CD4-positive, alpha-beta T cell treated with Interleukin-4 for 4 hours (primary cell): ENCODE measurements at places on chromosomes 2 and 18.

DNA sequence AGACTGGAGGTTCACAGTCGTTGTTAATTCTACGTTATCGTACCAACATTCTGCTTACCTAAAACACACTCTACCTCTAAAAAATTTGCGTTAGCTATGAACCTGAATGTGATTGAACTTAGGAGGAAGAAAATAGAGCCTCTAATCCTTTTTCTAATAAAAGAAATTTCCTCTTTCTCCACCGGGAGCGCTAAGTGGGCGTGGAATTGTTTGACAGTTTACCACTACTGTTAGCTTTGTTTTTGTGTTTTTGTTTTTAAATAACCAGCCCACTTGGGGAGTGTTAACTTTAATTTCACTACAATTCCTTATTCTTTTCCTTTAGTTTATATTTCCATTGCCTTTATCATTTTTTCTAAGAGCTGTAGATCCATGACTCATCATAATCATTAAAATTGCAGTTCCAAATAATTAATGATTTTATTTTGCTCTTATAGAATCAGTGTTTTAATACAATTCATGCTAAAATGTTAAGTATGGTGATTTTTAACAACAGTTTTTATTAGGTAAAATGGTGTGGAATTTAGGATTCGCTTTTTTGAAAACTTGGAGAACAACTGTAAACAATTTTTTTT, 55.0 kb upstream of the ITM2C start:
- DNase-seq, result no peak

GRCh38 chr2:30705711-30706533, 101.3 kb downstream of the CAPN13 start:
- DNase-seq, result no peak

DNA sequence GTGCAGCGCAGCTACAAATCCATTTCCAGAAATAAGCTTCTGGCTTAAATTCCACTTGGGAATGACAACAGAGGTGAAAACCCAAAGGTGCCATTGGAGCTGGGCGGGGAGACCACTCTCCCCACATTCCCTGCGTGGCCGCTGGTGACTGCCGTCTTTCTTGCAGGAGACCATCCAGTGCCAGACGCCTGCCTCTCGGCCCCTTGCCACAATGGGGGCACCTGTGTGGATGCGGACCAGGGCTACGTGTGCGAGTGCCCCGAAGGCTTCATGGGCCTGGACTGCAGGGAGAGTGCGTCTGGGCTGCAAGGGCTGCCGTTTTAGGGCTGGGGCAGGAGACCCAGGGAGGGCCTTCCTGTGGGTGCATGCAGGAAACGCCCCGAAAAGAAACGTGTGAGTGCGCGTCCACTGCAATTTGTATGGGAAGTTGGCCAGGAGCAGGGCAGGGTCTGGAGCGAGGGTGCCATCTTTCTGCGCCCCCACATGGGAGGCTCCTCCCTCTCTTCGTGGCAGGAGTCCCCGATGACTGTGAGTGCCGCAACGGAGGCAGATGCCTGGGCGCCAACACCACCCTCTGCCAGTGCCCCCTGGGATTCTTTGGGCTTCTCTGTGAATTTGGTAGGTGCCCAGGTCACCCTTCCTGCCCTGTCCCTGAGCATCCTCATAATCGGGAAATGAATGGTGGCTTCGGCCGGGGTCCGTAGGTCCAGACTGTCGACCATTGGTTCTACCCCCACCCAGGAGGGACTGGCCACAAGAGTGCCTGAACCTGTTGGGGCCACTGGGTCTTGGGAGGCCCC, 49.9 kb downstream of the SNED1 start:
- DNase-seq, result no peak

DNA sequence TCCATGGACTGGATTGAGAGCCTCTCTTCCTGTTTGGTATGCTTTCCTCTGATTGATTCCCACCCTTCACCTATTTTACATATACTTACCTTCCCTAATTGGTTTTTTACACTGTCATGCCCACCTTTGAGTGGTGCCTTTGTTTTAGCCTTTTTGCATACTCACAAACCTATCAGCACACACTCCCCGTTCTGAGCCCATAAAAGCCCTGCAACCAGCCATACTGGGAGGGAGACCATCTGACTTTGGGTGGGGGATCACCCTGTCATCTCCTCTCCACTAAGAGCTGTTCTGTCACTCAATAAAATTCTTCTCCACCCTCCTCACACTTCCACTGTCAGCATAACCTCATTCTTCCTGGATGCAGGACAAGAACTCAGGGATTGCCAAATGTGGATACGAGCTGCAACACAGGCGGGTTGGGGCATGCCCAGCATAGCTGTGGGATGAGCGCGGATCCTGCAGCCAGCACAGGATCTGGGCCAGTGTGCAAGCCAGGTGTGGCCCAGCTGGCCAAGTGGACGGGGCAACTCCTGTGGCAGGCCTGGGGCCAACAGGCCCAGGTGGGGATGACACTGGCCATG, 9.4 kb upstream of the MOB1A start:
- no peak for DNase-seq

GRCh38 chr2:207513551-207514257, 16.1 kb upstream of the CREB1 start:
- no peak for DNase-seq

DNA sequence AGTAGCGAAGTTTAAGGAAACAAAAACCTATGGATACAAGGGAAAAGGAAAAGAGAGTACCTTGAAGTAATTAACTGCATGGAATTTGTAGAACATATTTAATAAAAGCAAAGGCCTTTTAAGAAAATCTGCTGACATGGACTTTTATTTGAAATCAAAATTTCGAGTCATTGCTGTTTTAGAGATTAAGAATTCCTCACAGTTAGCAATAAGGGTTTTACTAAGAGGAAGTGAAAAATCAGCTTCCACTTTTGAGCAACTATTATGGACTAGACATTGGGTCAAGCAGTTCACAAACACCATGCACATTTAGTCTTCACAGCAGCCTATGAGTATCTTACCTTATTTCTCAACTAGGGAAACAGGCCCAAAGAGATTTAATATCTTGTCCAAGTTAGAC, 876.3 kb downstream of the BCL11A start:
- DNase-seq, result no peak

DNA sequence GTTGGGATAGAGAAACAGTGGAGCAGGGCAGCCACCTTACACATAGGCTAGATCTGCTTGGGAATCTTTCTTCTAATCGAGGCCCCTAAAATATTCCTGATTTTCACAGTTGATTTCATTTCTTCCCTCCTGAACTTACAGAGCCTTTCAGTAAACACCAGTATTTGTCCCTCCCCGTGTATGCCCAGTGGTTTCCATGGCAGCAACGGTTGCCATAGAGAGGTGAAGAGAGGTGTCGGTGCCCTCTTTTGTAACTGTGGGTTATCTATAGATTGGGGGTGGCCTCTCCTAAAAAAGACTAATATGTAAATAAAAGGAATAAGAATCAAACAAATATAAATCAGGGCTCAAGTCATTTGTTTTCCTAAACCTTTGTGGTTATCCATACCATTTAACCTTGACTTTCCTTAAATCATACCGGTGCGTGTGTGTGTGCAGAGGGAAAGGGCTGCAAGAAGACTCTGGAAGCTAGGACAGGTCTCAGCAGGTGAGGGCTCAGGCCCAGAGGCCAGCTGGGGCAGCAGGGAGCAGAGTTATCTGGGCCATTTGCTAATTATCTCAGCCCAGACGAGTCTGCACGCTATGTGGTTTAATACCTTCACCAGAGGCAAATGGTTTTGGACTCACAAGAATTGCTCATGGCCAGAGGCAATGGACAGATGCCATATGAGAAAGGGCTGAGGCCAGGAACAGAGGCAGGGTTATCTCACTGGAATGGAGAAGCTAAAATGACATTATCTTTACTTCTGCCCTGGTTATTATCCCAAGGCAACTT, 35.5 kb downstream of the LIPG start:
- DNase-seq, result no peak

DNA sequence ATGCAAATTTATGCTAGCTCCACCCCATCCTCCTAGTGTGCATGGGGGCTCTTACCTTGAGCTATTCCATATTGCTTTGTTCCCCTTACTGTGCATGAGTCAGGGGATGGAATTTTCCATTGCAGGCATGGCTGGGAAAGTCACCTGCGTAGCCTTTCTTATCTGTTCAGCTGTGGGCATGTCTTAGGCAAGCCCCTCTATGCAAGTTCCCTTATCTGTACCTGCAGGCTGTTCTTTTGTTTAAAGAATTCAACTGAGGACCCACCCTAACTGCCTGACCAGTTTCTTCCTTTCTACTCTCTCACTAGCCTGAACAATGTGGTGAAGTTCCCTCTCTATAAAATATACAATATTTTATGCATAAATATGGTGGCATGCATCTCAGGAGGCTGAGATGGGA, 54.2 kb upstream of the CDCA7 start:
- no peak for DNase-seq

- no peak for DNase-seq
Measured at GRCh38 chr2:205734436-205735037, 52.2 kb downstream of the NRP2 start.

DNA sequence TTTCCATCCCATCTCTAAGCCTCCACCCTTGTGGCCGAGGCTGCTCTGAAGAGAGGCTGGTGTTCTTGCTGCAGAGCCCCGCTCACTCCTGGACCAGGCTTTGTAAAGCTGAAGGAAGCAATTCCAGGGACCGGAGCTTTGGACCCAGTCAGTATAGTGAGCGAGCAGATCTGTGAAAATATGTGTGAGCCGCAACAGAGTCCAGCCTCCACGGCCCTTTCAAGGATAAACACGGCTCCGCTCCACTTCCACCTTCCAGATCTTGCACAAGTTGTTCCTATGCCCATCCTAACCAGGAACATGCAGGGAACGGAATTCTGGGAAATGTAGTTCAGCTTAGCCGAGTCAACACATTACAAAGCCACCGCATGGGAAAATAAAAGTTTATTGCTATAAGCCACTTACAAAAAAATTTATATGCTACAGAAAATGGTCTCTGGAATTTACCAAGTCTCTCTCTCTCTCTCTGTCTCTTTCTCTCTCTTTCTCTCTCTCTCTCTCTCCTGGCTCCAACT, 151.7 kb upstream of the ZNF521 start:
- no peak for DNase-seq

GRCh38 chr18:54973046-54973445, 13.8 kb upstream of the CCDC68 start:
- no peak for DNase-seq

- DNase-seq, result no peak
Measured at GRCh38 chr2:170271340-170271739, 93.4 kb downstream of the MYO3B start.

DNA sequence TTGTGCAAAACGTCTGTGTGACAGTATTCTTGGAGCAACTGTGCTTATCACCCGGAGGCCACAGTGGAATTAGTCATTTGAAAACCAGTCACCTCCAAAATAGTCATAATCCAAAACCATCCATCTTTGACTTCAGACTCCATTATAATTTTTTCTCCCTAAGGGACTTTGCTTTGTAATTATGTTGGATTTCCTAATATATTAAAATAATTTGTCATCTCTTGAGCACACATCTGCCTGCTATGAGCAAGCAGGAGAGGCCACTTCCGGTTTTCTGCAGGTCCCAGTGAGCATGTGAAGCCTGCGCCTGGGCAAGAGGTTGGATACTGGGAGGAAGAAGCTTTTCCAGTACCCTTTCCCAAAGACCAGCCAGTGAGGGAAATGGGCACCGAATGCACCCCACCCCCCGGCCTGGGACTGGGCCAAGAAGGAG, 57.7 kb downstream of the ODC1 start:
- no peak for DNase-seq

GRCh38 chr2:203824603-203825002, 43.0 kb upstream of the CTLA4 start:
- DNase-seq, result no peak
